CD4-positive, alpha-beta T cell treated with Interleukin-6 at 100 ng/mL for 8 hours (primary cell): ENCODE measurements at places on chromosomes 4 and X.

- DNase-seq: no peak
Measured at GRCh38 chr4:130747842-130748241, 1651.9 kb downstream of the C4orf33 start.

DNA sequence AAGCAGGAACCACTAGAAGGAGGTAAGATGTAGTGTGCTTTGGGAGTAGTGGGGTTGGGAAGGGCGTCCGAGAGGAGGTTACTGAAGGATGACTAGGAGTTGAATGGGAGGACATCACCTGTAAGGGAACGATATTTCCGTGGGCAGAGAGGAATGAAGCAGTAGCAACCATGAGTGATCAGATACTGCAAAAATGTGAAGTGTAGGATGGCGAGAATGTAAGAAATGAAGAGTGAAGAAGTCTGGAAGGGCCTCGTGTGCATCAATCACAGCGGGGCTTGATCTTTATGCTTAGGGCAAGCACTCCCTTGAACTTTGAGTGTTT, 594 bp downstream of the MSMO1 start:
- no peak for DNase-seq

GRCh38 chr4:45620808-45621207, 503.0 kb downstream of the GABRG1 start:
- no peak for DNase-seq

GRCh38 chrX:39205467-39205866, 404.2 kb downstream of the MID1IP1 start:
- DNase-seq: no peak

- no peak for DNase-seq
Measured at GRCh38 chrX:10622197-10622596, 1.8 kb upstream of the MID1 start.

DNA sequence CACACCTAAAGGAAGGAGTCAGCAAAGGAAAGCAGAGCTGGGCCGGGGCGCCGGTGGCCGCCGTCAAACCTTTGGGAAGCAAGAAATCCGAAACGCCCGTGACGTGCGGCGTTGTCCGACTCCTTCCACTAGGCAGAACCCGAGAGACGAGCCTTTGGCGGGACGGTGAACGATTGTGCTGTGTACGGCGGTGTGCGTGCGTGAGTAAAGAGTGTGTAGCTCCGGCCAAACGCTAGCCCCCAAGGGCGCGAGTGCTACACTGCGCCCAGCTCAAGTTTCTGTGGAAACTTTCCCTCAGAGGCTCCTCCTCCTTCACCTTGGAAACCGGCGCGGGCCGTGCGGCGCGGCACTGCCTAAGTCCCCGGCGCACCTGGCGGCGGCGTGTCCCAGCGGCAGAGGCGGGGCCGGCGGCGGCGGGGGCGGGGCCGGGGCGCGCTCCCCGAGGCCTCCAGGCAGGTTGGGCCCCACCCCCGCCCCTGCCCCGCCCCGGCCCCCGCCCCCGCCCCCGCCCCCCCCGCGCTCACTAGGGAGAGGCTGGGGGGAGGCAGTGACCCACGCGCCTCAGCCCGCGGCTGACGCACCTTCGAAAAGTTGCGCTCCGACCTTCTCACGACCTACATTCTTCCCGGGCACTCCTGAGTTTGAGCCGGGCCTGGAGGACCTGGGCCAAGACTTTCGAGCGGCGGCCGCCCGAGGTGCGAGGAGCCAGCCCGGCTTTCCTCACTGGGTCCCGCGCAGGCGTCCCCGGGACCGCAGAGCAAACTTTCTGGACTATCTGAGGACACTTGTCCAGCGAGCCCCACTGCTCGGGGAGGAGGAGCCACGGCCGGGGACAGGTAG, at the start of gene FHIP1A:
FHIP1A (plus strand) TSS at position 547 of the 840 bp plus-strand sequence. CDS start 157,084 bp downstream, outside the sequence.
- DNase-seq: peak; percentile 90

DNA sequence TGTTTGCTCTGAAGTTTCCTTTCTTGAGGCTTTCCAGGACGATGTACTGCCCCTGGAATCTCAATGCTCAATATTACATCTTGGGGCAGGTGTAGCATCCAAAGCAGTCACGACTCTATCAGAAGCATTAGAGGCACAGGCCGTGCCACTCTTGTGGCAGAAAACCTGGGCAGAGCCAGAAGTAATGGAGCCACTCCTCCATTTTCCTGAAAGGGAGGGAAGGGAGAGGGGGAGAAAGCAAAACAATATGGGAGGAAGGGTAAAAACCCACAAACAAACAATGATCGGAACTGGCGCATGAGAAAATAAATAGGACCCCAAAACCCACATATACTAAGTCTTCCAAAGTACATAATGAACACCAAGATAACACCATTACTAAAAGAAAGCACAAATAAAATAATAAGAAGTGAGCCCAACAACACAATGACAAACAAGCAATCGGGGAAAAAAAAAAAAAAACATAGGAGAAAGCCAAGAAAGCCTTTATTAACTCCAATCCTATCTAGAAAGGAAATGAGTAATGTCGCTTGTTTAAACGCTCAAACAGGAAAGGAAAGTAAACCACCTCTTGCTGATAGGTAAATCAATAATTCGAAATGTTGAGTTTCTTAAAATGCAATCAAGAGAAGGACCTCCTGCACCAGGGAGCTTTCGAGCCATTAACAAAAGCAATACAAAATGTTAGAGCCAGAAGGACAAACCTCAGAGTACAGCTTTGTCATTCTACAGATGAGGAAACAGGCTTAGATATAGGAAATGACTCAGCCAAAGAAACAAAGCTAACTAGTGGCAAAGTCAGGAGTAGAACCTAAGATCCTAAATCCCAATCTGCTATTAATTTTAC, 117.4 kb downstream of the ATRX start:
- DNase-seq: no peak

GRCh38 chr4:8308144-8308543, 38.6 kb downstream of the HTRA3 start:
- no peak for DNase-seq

- DNase-seq: no peak
Measured at GRCh38 chrX:76172325-76172893, 453 bp upstream of the PBDC1 start.

DNA sequence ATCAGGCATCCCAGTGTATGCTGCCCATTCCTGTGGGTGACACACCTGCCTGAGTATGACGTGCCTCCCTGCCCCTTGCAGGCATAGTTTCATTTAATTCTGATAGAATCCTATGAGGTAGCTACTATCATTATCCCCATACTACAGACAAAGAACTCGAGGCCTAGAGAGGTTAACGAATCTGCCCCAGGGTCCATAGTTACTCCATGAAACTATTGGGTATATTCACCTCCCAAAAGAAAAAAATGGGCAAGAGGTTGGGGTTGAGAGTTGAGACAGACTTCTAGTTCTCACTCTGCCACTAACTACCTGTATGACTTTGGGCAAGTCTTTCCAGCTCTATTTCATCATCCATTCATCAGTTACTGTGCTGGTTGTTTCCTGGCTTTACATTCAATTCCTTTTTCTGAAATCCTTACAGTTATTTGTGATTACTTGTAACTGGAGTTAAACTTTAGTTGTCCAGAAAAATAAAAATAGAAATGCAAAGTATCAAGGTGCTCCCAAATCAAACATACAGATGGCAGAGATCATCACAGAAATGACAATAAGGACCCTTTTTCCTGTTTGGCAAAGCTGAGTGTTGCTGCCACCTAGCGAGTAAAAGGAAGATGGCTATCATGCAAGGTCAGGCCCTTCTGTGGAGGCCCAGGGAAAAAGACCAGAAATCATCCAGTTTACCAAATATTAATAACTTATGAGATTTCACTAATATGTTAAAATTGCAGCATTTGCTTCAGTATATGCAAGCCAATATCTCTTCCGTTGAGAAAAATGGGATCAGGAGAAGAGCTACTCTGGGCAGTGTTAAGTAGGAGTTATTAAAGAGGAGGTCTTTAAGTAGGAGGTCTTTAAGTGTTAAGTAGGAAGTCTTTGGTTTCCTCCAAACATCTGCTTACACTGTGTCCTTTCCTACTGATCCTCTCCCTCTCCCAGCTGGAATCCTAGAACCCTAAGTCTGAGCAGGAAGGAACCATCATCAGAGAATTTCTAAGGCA, 17.1 kb upstream of the MAP7D3 start:
- peak; percentile 54 for DNase-seq

- DNase-seq: peak; percentile 31
Measured at GRCh38 chr4:81470456-81471297, 1.0 kb downstream of the RASGEF1B start.

DNA sequence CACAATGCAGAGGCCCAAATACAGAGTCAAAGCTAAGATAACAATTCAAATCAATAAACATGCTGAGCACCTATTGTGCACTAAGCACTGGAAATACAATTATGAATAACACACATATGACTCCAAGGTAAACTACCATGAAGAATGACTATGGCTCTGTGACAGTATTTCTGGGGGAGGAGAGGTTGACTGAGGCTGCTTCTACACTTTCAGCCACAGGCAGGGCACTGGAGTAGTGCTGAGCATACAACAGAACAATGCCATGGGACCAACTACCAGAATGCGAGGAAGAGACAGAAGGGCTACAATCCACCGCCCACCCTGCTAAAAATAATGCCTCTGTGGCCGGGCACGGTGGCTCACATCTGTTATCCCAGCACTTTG, 13.7 kb downstream of the TEC start:
- DNase-seq: no peak

DNA sequence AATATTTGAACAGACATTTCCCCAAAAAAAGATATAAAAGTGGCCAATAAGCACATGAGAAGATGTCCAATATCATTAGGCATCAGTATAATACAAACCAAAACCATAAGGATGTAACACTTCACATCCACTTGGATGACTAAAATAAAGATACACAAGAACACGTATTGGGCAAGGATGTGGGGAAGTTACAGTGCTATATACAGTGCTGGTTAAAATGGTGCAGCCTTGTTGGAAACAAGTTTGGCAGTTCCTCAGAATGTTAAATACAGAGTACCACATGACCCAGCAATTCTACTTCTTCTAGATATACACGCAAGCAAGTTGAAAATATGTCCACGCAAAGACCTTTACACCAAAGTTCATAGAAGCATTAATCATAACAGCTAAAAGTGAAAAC, 58.9 kb downstream of the HAUS3 start:
- DNase-seq: no peak

- DNase-seq: no peak
Measured at GRCh38 chrX:39011454-39012221, 210.4 kb downstream of the MID1IP1 start.

GRCh38 chr4:150240011-150240410, 161.8 kb downstream of the DCLK2 start:
- no peak for DNase-seq

- no peak for DNase-seq
Measured at GRCh38 chr4:44638091-44638490, 13.3 kb downstream of the YIPF7 start.

DNA sequence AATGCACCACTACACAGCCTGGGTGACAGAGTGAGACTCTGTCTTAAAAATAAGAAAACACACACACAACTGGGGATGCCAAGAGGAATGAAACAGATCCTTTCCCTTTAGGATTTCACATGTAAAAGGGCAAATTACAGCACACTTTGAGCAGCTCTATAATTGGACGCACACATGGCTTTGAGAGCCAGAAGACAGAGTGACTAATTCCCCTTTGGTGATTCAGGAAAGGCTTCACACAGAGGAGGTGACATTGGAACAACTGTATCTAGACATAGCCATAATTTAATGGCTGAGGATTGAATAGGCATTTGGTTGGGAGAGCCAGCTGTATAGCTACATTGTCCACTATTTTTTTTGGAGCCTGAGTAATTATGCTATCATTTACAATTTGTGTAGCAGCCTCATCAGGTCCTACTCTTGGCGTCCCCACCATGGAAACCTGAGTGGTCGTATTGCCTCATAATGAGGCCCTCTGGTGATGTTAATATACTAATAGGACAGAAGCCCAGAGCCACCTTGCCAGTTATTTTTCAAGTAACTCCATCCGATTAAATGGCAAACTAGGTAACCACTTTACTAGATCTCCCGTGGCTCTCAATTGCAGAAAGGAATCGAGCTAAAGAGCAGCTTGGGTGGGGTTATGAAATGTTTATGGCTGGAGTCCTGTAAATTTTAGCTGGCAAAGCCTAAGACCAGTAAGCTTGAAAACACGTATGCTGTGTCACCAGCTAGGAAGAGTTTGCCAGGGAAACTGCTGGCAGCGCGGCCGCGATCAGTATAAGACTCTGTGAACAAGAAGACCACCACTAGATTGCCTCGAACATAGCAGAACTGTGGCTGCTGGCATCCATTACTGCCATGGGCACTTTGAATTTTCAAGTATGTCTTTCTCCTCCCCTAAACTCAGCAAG, 8.5 kb upstream of the PPEF1 start:
- no peak for DNase-seq
